Activated T-helper 1 cell treated with anti-CD3 and anti-CD28 coated beads, Interleukin-12 subunit alpha, Interleukin-12 subunit beta, Interleukin-2, Interleukin-4 antibody, amounts not matched to agents 30 ng/mL and 10 ng/mL and 1 ng/mL, durations not matched to agents 14 hours and 24 hours and 36 hours (primary cell): ENCODE measurements at places on chromosomes 5 and 9. TPM values are rescaled to one million over a fixed set of nuclear protein-coding genes. Genes with fewer than 3 reads are reported as not detected.

The RASGRF2 gene
- total RNA-seq, result 22.6 and 26.7 TPM in 2 replicates

The DAPK1 gene
- total RNA-seq, result 2.0 and 2.8 TPM in 2 replicates

The QRFP gene
- not detected in 2 replicates for total RNA-seq

DNA sequence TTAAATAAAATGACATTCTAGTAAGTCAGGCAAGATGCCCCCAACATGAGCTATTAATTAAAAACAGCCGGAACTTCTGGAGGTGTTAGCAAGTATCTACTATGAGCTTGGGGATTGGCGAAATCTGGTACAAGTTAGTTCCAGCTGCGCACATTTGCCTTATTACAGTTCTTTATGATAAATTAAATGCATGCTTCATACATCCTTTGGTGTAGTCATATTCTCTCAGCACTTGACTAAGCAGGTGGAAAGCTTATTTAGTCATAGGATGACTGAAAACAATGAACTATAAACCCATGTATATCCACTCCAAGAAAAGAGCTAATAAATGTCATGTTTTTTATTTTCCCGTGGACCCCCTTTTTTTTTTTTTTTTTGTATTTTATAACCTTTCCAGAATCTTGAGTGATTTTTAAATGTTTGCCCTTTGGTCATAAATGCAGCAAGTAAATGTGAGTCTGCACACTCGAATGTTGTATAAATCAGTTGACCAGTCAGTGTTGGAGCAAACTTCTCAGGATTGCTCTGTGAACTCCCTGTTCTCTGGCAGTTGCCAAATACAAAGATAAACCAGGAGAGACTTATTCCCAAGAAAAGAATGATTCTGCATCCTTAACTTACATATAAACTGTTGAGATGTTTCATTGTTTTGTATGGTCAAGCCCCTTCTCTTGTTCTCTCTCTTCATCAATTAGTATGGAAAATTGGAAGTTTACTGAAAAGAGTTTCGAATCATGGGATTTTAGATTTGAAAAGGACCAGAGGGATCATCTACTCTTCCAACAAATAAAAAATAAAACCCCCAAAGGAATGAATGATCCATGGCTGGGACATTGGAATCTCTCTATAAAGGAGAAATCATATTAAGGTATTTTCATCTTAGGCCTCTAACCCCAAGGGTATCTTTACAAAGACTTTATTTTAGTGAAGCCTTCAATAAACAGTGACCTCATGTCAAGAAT, 38.3 kb downstream of the PIK3R1 start:
- no peak for DNase-seq

GRCh38 chr9:33778700-33779351, 16.5 kb upstream of the PRSS3 start:
- DNase-seq, result peak; percentile 27

GRCh38 chr9:125996791-125997190, 249.6 kb downstream of the PBX3 start:
- no peak for DNase-seq
